Heart left ventricle (tissue), 16 donors: ENCODE measurements at places on chromosomes 6 and 20. TPM values are rescaled to one million over a fixed set of nuclear protein-coding genes. Genes with fewer than 3 reads are reported as not detected.

GRCh38 chr20:54668271-54669039 lies 193.1 kb downstream of the DOK5 start:
- H3K4me1 ChIP-seq: no peaks in the 10 kb centered on the region
- H3K27me3 ChIP-seq: no peaks in the 10 kb centered on the region
- no peak overlapping the region for H3K4me3 ChIP-seq
- H3K36me3 ChIP-seq: no peaks in the 10 kb centered on the region

- H3K36me3 ChIP-seq: no peaks in the 10 kb centered on the region
- DNase-seq: no peak
- peaks cover 63% of the 10 kb centered on the region for H3K4me1 ChIP-seq
- no peak overlapping the region for H3K27ac ChIP-seq
These were observed 12.4 kb downstream of the LAMA4 start for GRCh38 chr6:112241820-112242429.

DEFB124 gene
- not detected for total RNA-seq

C4A gene
- total RNA-seq: 63.6 TPM

TREM2 gene
- not detected for total RNA-seq
